Stimulated activated CD8-positive, alpha-beta memory T cell treated with anti-CD3 and anti-CD28 coated beads, Interleukin-15, amount 100 ng/mL, for 24 hours (primary cell): ENCODE measurements at places on chromosomes 5 and 9.
A peak's percentile ranks its signal among the peaks of the same experiment; 100 is the strongest.

- no peak for DNase-seq
Measured at GRCh38 chr5:174301848-174302625, 256.5 kb downstream of the NSG2 start.

DNA sequence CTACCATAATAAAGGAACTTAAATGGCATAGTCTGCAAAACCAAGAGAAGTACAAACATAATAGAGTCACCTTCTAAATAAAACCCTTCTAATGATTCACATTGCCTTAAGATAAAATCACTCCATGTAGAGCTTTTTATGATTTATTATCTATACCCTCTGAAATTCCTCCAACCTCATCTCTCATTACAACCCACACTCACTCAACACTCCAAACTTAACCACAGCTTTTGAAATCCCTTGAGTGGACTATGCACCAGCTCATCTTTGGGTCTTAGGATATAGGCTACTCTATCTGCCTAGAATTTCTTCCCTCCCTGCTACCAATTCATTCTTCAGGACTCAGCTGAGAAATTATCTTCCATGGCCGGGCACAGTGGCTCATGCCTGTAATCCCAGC is 122.5 kb downstream of the CETN3 start:
- no peak for DNase-seq

- DNase-seq, result no peak
Measured at GRCh38 chr9:20462410-20462809, 159.9 kb downstream of the MLLT3 start.

DNA sequence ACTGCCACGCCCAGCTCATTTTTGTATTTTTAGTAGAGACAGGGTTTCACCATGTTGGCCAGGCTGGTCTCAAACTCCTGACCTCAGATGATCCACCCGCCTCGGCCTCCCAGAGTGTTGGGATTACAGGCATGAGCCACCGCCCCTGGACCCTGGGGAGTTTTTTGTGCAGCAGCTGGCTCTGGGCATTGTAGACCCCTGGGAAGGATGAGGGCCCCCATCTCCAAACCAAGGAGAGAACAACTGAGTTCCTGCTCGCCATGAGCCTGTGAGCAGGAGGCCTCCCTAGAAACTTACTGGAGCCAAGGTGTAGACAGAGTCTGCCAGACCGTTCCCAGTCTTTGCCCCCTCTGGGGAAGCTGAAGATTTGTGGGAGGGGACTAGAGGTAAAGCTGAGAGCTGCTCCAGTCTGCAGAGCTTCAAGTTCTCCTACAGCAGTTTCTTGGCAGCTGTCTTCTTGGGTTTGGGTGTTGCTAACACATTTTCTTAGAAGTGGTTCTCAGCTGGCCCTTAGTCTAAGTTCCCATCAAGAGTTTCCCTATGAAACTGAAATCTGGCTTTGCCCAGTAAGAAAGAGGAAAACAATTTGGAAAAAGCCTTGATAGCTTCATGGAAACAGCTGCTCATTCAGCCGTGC is 12.4 kb downstream of the NUDT2 start:
- no peak for DNase-seq

- peak; percentile 8 for DNase-seq
Measured at GRCh38 chr5:56094579-56095361, 100.0 kb upstream of the IL6ST start.
